ENCODE measurements at places on chromosomes 2 and 18.

GRCh38 chr18:23422751-23423418 is 30.2 kb upstream of the RIOK3 start:
- DNase-seq, result peak; percentile 46

DNA sequence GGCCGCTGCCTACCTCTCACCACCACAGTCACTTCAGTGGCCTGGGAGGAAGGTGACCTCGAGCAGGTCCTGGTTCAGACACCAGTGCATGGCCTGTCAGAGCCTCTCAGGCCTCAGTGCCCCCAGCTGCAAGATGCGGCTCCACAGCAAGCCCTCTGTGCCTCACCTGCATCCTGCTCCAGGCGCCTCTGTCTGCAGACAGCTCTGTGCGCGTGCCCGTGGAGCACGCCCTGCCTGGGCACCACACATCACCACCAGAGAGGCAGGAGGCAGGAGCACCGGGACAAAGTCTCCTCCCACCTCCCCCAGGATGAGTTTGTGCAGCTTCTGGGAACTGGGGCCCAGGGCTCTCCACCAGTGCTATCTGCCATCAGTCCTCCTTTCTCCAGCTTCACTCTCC is 98.7 kb downstream of the TFCP2L1 start:
- DNase-seq, result no peak

DNA sequence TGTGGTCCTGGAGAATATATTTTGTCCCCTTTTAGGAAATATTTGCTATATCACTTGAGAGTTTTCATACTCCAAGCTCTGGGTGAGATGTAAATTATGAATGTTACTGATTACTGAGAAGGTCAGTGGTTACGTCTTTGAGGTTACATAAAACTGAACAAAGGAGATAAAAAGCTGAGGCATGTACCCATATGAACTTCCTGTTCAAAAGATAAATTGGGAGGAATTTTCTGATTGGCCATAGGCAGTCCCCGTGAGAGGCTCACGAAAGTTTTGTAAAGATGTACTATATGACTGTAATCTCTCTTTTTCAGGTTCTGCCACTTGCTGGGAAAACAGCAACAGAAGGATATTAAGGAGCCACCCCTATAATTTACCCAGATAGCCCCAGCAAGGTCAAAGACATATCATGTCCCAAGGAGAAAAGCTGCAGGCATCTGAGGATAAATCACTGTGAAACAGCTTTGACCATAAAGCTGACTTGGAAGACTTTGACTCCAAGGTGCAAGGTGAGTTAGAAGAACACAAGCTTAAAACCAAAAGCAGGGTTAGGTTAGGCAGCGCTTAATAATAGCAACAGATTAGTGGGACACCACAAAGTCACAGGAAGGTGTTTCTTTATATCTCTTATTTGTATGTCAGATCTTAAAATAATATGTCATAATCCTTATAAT is 90.4 kb downstream of the OSBPL6 start:
- no peak for DNase-seq

DNA sequence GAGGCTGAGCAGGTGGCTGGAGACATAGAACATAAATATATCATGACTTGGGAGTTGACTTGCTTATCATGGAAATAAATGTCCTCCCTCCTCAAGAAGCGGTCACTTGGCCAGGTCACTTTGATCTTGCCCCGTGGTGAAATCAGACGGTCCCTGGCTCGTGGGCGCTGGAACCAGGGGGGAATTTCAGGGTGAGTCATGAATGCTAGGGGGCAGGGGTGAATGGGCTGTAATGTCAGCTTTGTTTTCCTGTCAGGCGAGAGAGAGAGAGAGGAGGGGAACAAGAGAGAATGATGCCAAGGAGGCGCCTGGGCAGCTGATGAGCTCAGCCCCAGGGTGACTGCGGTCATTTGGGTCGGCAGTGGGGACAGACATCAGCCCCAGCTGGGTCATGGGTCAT is 47.7 kb downstream of the RRM2 start:
- no peak for DNase-seq

- no peak for DNase-seq
Measured at GRCh38 chr2:102296449-102296848, 14.9 kb upstream of the IL1RL1 start.

DNA sequence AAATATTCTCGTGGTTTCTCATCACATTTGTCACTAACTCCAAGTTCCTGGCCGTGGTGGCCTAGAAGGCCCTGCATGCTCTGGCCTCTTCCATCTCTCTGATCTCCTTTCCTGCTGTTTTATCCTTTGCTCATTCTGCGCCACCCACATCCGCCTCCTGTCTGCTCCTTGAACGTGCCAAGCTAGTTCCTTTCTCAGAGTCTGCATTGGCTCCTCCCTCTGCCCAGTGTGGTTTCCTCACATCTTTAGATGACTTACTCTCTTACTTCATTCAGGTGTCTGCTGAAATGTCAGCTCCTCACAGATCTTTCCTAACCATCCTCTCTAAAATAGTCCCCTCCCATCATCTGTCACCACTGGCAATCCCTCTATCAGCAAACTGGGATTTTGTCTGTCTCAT is 158.6 kb upstream of the RBMS1 start:
- no peak for DNase-seq

DNA sequence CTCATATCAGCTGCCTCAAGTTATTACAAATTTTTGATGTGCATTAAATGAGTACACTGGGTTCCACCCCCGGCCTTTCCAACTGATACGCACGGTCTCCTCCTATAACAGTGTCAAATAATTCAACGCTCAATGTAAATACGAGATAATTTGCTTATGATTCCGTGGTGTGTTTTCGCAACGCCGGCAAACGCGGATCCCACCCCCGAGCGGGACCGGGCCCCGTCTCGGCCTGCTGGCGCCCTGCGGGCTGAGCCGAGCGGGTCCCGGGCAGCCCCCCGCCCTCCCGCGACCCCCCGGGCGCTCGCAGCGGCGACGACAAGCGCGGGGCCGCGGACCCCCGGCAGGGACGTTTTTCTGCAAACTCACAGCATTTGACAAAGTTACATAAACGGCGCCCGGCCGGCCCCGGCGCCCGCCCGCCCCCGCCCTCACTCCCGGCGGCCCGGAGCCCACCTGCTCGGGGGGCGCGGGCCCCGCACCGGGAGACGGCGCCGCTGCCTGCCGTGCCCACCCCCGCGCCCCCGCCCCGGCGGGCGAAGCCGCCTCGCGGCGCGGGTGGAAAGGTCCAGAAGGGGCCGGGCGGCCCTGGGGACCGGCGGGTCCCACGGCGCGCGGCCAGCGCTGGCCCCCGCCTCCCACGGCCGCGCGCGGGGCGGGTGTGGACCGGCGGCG is 762 bp downstream of the HDAC4 start:
- no peak for DNase-seq

GRCh38 chr2:223751012-223751411 is 86.4 kb downstream of the AP1S3 start:
- DNase-seq, result no peak

- DNase-seq, result no peak
Measured at GRCh38 chr18:26489191-26489590, 59.2 kb downstream of the KCTD1 start.

DNA sequence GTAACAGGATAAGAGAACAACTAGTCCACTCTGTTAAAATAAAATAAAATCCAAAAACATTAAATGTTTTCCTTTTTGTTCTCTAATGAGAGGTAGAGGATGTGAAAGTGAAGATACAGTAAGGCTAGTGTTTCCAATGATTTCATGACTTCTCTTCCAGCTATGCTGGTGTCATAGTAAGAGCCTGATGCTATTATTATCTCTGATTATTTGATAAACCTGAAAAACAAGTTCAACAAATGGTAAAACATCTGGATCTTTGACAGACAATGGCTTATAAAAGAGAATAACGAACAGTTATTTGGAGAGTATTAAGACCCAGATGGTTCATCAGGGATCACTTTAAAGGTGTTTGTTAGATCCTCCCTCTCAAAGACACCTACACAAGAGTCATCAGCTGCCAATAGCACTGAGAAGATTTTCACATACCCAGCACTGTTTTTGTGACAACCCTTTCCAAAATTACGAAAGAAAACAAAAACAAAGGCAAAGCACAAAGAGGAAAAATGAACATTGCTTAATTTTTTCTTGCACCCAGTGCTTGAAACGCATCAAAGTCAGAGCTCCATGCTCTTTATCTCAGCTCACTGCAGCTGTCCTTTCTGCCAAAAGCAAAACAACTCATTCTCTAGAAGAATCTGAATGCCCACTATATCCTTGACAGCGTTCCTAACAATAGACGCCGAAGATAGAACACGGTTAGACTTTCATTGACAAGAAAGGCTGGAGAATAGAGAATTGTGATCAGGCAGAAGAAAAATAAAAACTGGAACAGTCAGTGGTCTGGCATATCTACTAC is 168.6 kb downstream of the SLC8A1 start:
- DNase-seq, result no peak

GRCh38 chr18:2108591-2108990 is 462.7 kb downstream of the METTL4 start:
- peak; percentile 29 for DNase-seq

GRCh38 chr2:56589835-56590234 is 406.0 kb downstream of the CCDC85A start:
- no peak for DNase-seq

DNA sequence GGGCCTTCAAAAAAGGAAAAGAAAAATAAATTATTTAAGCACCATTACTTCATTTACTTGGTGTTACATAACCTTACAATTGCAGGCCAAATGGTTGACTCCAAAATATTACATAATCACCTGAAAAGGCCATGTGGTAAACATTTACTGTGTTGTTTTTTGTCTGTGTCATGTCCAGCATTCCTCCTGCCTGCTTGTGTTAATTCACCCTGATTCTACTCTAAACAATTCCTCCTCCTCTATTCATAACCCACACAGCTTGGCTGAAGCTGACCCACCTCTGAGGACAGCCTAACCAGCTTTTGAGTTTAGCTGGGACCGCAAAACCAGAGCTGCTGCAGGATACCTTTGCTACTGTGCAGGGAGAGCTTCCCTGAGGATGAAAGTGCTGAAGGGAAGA is 35.4 kb downstream of the TMX3 start:
- DNase-seq, result peak; percentile 11

- DNase-seq, result no peak
Measured at GRCh38 chr2:150480241-150480640, 7.2 kb downstream of the RND3 start.

- DNase-seq, result no peak
Measured at GRCh38 chr2:237882510-237883481, 23.4 kb downstream of the RAMP1 start.

- DNase-seq, result no peak
Measured at GRCh38 chr18:49639643-49640391, 78.0 kb downstream of the LIPG start.

DNA sequence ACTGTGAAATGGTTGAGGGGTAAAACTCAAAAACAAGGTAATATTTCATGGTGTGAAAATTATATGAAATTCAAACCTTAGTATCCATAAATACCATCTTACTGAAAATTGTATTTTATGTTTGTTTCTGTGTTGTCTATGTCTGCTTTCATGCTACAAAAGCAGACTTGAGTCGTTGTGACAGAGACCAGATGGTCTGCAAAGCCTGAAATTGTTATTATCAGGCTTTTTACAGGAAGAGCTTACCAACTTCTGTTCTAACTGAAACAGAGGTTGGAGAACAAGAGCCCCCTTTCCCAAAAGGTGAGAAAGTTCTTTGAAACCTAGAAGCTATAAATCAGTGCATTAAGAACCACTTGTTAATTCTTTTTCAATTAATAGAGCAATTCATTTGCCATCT is 110.0 kb downstream of the COL4A4 start:
- no peak for DNase-seq

DNA sequence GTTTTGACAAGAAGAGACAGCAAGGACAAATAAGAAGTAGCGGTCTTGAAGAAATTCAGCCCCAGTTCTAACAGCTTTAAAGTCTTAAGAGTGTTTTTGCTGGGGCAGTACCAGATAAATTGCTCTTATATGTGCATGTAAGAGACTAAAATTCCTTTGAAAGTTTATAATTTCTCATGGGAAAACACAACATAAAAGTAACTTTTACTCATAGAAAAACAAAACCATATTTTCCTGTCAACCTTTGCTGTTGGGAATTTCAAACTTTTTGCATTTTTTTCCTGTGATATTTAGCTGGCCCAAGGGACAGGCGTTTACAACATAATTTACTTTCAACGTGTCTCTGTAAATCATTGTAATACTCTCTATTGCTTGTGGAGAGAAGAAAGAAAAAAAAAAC is 767.8 kb upstream of the ZEB2 start:
- no peak for DNase-seq

- DNase-seq, result no peak
Measured at GRCh38 chr18:61545281-61546245, 212.3 kb downstream of the CDH20 start.

GRCh38 chr2:205610437-205610836 is 71.9 kb upstream of the NRP2 start:
- DNase-seq, result no peak

GRCh38 chr18:52409727-52410126 is 69.7 kb downstream of the DCC start:
- no peak for DNase-seq

DNA sequence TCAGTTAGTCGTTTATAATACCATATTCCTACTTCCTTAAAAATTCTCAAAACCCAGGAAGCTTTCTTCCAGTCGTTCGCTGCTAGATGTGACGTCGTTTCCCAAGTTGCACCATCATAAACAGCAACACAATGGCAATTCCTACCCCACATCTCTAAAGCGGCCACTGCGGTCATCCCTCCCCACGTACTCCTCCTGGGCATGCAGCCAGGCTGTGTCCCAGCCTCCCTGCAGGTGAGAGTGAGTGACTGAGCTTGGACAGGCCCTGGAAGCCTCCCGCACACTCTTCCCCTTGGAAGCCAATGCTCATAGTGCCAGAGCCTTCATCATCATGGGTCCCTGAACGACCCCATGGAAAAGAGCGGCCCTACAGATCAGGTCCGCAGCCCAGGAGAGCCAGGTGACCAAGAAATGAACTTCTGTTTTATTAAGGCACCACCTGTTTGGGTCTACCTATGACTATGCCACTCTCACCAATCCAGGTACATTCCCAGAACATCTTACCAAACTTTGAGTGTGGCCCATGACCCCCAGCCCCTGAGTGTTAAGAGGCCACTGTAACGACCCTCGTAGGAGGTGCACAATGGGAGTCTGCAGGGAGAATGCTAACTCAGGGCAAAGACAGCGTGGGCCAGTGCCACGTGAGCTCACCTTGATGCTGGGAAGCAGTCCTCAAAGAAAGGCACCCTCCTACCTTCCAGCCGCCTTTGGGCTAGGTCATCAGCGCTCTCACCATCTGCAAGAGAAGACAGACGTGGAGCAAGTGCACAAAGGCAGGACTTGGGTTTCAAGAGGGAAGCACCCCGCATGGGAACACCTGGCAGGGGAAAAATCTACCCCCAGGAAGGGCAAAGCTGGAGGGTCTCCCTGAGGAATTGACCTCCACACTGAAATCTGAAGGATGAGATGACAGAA is 74.7 kb upstream of the RAB6C start:
- DNase-seq, result no peak
